ENCODE measurements at places on chromosomes 4 and X.
A peak's percentile ranks its signal among the peaks of the same experiment; 100 is the strongest.

- peak; percentile 44 for DNase-seq
Observed at GRCh38 chrX:133265331-133265730, 47.2 kb upstream of the TFDP3 start.

GRCh38 chr4:71009890-71010588 is 16.6 kb downstream of the DCK start:
- no peak for DNase-seq

GRCh38 chr4:20317424-20317985 is 65.8 kb downstream of the SLIT2 start:
- no peak for DNase-seq

GRCh38 chr4:143555676-143556075 is 42.2 kb downstream of the SMARCA5 start:
- DNase-seq: no peak

DNA sequence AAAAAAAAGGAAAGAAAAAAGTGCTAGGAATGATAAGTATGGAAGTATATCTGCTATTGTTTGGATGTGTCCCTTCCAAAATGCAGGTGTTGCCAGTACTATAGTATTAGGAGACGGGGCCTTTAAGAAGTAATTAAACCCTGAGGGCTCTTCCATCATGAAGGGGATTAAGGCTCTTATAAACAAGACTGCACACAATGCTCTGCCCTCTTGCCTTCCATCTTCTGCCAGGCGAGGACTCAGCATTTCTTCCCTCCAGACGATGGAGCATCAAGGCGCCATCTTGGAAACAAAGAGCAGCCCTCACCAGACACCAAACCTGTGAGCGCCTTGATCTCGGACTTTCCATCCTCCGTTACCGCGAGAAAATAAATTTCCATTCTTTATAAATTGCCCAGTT is 120.1 kb upstream of the GPM6A start:
- DNase-seq: no peak

- DNase-seq: no peak
Observed at GRCh38 chrX:8453611-8454010, 11.0 kb upstream of the VCX3B start.

DNA sequence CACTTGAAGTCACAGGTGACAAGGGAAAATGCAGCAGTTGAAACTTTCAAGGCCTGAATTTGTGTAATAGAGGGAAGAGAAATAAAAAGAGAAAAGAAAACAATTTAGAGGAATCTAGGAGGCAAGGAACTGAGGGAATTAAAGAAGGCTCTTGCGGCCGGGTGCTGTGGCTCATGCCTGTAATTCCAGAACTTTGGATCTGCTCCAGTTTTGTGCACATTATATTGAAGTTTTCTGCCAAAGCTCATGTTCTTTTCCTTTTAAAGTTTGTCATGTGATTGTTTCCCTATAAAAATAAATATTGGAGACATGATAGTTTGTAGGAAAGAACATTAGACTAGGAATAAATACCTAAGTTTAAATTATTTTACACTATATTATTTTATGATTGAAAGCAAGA is 433.9 kb upstream of the CPEB2 start:
- no peak for DNase-seq

DNA sequence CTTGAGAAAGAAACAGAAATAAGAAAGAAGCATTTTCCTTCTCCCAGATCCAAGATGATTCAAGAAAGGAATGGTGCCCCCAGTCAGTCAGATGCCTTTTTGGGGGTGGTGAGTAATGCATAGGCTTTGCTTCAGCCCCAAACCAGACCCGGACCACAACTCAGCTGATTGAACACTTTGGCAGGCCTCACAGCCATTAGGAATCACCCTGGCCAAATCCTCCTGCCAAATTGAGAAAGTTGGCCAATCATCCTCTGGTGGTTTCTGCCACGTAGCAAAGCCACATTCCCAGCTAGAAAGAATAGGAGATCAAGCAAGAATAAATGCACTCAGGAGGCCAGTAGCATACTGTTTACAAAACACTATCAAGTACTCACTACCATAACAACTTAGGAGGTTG is 33.7 kb downstream of the FRMD7 start:
- DNase-seq: no peak

DNA sequence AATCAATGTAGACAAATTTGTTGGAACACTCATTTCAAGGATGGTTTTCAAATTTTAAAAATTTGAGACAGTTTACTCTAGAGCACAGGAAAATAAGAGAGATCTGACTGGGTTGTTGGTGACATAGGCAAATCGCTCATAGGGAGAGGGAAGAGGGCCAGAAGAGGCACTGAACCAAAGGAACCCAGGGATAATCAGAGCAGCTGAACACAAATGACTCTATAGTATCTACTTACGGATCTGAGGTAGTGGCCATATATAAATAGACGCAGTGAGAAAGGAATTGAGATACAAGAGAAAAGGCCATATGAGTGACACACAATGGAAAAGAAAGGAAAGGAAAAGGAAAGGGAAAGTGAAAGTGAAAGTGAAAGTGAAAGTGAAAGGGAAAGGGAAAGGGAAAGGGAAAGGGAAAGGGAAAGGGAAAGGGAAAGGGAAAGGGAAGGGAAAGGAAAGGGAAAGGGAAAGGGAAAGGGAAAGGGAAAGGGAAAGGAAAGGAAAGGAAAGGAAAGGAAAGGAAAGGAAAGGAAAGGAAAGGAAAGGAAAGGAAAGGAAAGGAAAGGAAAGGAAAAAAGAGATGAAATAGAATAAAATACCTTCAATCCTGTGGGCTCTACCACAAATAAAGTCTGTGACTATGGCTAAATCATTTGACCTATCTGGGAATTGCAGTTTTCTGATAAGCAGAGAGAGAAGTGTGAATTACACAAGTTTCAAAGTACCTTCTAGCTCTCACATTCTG is 759.2 kb downstream of the DMD start:
- DNase-seq: no peak

DNA sequence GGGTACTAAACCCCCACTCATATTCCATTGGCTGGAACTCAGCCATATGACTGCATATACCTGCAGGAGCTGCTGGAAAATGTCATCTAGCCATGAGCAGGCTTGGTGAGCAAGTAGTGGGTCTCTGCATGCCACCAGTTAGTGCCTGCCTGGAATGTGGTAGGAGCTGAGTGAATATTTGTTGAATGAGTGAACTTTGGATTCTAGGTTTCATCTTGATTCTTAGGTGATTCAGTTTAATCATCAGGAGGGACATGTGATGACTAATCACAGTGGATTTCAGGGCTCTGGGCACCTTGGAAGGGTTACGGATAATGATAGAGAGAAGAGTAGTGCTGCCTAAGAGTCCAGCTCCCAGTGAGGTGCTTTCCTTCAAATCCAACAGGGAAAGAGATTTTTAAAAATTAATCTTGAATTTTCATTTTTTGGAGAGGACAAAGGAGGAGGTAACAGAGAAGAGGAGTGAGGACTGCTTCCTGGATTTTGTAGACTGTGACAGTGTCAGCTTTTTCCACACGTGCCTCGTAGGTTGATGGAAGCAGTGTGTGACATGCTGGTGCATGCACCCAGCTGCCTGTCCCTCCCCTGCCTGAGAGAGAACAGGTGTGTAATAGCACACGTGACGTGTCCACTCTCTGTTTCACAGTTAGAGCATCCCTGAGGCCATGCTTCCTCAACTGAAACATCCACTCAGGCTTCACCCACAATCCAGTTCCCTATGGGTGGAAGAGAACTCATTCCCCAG is 30.4 kb downstream of the NHS start:
- no peak for DNase-seq

GRCh38 chrX:122941806-122942205 is 242.3 kb upstream of the GRIA3 start:
- no peak for DNase-seq

GRCh38 chr4:140152751-140153418 is 1.1 kb downstream of the MAML3 start:
- peak; percentile 76 for DNase-seq

DNA sequence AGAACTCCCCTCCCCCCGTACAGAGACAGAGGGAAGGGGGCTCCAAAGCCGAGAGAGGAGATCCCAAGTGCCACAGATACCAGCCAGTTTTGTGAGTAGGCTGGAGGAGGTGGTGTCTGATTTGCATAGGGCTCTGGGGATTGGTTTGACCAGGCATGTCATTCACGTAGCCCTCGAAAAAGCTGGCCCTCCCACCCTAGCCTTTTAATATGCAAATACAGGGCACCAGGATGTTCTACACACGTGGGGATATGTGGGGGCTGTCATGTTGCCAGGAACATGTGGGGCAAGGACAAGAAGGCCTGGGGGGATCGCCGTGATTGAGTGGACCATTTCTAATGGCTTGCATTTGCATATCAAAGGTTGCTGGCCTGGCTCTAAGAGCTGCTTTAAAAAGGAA is 272.9 kb downstream of the PPP1R2C start:
- DNase-seq: no peak

DNA sequence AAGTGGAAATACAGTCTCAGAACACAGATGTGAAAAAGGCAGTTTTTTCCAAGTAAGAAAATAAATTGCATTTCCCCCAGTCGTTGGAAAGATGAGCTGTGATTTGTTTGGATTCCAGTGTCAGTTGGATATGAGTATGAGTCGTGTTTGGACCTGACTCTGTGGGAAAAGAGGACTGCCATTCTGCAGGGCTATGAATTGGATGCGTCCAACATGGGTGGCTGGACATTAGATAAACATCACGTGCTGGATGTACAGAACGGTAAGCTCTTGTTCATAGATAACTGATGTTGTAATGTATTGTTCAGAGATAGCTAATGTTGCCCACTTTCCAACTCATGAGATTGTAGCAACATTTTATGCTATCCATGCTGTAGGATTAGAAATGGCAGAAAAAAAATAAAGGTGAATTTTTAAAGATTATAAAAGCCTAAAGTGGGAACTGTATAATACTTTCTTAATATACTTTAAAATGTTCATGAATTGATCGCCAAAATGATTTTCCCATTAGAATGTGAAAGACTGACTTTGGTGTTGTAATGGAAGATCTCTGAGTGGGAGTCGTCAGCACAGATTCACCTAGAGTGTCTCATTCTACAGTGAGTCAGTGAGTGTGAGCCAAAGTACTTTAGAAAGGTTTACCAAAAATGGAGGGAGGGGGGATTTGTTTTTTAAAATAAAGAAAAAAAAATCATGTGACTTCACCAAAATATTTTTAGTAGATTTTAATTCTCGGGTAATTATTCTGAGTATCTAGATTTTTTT is 178.7 kb downstream of the DCTD start:
- DNase-seq: no peak

- no peak for DNase-seq
Observed at GRCh38 chr4:122744229-122744628, 11.7 kb downstream of the BBS12 start.

DNA sequence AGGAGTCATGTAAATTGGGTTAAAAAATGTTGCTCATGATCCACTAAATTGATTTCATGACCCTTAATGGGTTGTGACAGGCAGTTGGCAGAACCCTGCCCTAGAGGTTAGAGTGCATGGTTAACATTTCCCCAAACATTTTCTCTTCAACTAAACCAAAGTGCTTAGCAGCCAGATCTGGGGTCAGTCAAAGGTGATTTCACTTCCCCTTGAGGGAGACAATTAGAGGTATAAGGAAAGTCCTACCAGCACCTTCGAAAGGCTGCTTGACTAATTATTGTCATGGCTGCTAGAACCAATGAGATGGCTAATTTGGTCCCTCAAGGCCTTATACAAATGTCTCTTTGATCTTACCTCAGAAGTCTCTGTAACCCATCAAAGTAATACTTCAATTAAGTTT is 30.9 kb upstream of the INTS6L start:
- no peak for DNase-seq

DNA sequence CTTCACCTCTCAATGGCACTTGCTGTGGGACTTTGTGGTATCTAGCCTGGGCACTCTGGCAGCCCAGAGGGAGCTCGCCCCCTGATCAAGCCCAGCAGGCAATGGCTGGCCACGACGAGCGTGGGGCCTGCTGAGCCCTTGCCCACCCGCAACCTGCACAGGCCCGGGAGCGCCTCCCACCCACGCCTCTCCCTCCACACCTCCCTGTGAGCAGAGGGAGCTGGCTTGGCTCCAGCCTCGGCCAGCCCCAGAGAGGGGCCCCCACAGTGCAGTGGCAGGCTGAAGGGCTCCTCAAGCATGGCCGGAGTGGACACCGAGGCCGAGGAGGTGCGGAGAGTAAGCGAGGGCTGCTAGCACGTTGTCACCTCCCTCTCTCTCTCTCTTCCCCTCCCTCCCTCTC is 595.8 kb downstream of the TRIML1 start:
- DNase-seq: no peak
